ENCODE measurements at places on chromosomes 3 and 15.

GRCh38 chr3:179158336-179159039 lies 10.3 kb downstream of the PIK3CA start:
- no peak for DNase-seq

GRCh38 chr3:119930286-119930685 lies 148.4 kb downstream of the NR1I2 start:
- DNase-seq: no peak

DNA sequence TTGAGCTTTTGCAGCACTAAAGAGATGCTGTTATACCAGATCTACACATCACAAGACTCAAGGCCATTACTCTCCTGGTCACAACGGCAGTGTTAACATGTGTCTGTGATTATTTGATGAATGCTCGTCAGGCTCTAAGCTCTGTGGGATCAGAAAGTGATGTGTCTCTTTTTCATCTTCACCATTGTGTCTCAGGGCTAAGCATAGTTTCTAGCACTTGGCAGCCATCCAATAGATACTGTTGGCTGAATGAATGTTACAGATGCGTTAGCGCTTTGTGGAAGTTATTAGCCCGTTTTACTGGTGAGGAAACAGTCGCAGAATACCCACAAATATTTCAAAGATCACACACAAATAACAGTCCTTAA lies 1.2 kb upstream of the FAM81A start:
- DNase-seq: no peak

DNA sequence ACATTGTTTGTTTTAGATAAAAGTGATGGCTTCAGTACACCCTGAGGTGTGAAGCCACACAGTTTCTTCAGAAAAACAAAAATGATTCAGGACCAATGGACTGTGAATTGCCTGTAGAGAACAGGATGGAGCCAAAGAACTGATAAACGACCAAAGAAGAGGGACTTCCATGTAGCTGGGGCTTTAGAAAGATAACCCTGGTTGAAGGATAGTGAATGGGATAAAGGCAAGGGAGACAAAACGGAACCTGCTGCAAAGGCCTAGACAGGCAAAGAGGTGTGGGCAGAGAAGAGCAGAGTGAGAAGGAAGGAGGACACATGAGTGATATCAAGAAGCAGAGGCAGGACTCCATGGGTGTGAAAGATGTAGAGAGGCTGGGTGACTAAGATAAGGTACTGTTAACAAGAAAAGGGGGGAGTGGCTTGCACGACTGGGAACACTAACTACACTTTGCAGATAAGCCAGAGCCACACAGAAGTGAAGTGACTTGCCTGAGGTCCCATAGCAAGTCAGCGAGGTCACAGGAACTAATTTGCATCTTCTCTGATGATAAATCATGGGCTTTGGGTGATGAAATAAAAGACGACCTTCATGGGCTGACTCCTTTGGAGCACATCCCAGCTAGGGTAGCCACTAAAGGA lies 44.3 kb downstream of the RAB6B start:
- no peak for DNase-seq

GRCh38 chr3:128707928-128708494 lies 18.0 kb upstream of the RAB7A start:
- no peak for DNase-seq

DNA sequence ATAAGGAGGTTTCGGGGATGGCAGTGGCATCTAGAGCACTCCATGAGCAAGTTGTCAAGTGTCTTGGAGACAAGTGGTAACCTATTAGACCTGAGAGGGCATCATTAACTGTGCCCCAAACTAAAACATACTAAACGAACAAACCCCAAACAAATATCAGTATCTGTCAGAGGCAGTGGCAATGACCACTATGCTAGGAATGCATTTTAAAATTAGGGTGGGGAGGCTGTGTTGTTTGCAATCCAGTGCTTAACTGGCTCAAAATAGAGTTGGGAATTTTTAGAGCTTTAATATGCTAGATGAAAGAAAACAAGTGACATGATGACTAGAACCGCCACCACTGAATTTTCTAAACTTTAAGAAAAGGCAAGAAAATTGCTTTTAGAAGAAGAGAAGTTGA lies 51.8 kb upstream of the TPRG1 start:
- DNase-seq: no peak

DNA sequence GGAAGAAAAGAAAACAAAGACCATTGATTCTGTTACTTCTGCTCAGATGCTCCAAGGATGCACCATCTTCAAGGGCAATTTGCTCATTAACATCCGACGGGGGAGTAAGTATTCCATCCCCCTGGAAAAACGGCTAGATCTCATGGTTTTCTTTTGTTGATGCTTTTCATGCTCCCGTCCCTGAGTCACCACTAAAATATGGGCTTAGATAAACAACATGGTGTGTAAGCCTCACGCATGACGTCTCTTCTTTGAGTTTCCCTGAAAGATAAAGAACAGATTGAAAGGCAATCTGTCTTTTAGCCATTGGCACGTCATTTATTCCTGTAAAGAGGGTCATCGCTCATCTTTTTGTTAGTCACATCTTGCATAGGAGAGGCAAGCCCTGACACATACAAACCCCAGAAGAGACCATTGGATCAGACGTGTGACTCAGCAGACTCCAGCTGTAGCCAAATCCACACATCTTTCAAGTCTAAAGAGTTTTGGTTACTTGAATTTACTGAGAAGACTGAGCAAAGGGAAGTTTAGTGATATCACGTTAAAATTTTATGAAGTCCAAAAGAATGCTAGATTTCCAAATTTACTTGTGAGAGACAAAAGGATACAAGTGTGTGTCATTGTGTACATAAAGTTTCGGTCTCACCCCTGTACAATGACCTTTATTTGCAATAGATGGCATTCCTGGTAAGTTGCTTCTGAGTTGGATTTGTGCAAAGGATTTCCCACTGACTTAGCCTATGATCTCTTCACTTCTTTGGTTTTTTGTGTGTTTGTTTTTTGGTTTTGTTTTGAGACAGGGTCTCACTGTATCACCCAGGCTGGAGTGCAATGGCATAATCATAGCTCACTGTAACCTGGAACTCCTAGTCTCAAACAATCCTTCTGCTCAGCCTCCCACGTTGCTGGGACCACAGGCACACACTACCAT lies 110.5 kb downstream of the PGPEP1L start:
- DNase-seq: no peak

- peak; percentile 25 for DNase-seq
These were observed 26.4 kb downstream of the TYRO3 start for GRCh38 chr15:41585127-41586047.

- no peak for DNase-seq
These were observed 14.2 kb upstream of the CLEC3B start for GRCh38 chr3:45011756-45012508.

- DNase-seq: no peak
These were observed 25.1 kb upstream of the GABPB1 start for GRCh38 chr15:50380089-50380488.

DNA sequence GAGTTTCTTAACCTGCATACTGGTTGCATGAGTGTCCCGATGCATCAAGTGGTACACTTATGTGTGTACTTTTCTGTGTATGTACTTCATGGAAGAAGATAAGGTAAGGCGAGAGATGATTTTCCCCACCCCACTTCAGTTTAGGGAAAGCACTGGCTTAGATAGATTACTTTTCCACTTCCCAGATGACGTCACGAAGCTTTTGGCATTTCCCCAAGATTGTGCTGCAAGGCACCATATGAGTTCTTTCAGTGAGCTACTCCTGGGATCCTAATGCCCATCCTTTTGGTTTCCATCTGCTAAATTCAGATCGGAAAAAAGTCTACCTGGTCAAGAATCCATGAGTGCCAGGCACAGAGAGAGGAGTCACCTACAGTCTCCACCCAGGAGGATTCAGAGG lies 4.5 kb downstream of the IL17RB start:
- DNase-seq: no peak

- DNase-seq: no peak
These were observed 349 bp downstream of the PLXNA1 start for GRCh38 chr3:126983276-126983652.

DNA sequence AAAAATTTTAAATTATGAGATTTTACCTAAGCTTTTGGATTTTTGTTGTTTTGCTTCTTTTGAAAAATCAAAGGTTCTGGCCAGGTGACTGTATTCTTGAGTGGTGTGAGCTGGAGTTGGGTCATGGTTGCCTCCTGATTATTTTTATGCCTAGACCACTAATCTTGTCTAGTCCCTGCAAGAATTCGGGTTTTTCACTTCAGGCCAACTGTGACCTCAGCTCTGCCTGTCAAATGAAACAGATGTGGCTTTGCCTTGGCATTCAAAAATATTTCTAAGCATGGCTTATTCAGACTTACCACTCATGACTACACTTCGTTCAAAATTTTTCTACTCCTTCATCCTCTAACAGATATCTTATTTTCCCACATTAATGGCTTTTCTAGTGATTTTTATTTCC lies 25.4 kb upstream of the CDV3 start:
- no peak for DNase-seq

DNA sequence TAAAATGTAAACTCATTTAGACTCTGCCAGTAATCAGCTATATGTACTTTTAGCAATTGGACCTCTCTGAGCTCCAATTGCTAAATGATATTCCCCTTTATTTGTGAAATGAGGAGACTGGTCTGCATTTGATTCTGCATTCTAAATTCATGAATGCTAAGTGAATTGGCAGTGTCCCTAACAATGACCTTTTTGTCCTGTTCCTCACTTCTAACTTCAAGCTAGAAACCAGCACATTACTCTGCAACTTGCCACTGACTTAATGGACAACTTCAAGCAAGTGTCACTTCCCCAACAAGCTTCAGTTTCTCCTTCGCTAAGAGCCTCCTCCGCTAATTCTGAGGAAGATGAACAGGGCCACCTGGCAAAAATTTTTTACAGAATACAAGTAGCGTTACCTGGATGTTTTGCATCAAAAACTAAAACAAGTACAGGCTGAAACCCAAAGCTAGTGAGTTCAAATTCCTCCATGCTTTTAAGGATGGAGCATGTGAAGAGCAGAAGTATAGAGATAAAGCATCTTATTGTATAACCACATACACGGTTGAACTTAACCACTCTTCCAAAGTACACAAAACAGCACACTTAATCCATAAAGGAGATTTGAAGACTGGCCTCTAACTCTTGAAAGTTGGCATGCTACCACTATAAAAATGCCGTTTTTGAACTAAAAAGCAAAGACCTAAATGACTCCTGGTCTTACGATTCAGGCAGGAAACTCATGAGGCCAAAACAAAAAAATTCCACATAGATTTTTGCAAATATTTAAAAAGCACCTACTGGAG lies 207.6 kb downstream of the MAGI1 start:
- no peak for DNase-seq

GRCh38 chr15:80055933-80056332 lies 3.5 kb upstream of the ZFAND6 start:
- no peak for DNase-seq

GRCh38 chr3:155112661-155113389 lies 32.7 kb downstream of the MME start:
- no peak for DNase-seq

DNA sequence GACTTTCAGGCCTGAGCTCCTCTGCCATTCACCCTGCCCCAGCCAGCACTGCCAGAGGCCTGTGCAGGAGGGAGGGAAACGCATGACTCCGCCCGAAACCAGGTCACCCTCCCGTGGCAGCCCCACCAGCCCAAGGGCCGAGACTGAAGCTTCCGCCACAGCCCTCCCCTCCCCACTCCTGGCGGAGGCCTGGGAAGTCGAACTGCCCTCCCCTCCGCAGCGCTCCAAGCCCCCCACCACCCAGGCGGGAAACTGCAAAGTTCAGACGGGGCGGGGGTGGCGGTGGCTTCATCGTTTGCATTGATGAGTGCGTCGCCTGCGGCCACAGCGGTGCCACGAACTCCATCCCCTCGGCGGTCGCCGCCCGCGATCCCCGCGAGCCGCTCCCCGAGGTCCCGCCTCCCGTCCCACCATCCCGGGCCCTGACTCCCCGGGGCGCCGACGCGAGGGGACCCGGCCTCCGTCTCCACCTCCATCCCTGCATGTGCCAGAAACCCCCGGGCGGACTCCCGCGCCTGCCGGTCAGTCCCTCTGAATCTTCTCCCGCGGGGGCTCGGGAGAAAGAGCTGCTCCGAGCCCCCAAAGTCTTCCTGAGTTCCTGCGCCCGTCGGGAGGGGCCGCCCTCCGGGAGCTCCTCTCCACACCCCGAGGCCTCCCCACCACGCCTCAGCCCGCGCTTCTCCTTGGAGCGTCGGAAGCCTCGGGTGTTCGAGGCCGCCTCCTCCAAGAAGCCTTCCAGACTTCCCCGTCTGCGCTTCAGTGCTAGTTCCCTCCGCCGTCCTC lies 698 bp downstream of the MELTF start:
- DNase-seq: no peak

DNA sequence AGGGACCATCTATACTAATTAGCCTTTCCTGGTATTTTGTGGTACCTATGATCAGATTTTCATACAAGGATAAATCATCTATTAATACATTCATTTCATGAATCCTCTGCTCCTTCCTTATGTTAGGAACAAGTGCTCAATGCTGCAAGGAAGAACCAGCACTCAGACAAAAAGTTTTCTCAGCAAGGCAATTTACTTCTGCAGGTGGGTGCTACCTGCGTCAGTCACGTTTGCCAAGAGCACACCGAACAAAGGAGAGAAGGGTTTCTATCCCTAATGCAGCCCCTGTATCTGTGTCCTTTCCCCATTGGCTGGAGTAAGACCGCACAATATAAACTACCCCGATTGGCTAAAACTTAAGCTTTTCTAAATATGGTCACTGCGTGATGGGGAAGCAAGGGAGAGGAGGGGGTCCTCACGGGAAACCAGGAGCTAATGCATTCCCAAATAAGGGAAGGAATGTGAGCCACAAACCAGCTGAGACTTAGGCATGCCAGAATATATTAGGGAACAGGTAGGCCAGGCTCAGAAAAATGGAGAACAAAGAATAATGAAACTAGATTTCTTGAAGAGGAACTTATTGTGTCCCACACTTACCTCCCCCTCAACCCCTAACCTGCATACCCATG lies 76.5 kb downstream of the AQR start:
- DNase-seq: no peak

GRCh38 chr15:69841113-69841828 lies 256.4 kb downstream of the TLE3 start:
- no peak for DNase-seq

DNA sequence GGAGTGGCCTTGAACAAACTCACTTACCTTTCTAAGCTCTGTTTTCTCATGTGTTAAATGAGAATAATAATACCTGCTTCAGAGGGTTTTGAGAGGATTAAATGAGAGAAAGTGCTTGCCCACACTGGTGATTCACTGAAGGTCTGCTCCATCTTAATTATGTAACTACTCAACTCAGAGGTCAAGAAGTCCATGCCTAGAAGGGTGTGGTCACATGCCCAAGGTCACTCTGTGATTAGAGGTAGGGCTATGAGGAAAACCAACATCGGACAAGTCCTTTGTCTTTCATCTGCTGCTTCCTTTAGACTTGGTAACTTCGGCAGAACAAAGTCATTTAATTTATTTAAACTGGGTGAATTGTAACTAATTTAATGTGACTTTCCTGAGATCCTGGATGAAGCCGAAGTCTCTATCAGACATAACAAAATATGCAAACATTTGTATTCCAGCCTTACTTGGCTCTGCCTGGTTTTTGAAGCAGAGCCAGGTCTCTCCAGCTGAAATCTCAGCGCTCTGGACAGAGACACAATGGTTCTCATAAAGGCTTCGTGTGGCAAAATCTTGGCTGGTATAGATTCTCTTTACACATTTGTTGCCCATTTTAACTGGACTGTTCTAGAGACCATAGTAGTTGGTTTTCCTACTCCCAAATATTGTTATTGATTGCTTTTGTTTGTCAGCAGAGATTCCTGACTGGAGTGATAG lies 3.0 kb downstream of the CHRNA7 start:
- DNase-seq: no peak

GRCh38 chr3:152277198-152277597 lies 8.5 kb downstream of the MBNL1 start:
- DNase-seq: no peak

- DNase-seq: no peak
These were observed 108.7 kb downstream of the ITPR1 start for GRCh38 chr3:4601892-4602291.
